ENCODE measurements at places on chromosomes 12 and 14.

DNA sequence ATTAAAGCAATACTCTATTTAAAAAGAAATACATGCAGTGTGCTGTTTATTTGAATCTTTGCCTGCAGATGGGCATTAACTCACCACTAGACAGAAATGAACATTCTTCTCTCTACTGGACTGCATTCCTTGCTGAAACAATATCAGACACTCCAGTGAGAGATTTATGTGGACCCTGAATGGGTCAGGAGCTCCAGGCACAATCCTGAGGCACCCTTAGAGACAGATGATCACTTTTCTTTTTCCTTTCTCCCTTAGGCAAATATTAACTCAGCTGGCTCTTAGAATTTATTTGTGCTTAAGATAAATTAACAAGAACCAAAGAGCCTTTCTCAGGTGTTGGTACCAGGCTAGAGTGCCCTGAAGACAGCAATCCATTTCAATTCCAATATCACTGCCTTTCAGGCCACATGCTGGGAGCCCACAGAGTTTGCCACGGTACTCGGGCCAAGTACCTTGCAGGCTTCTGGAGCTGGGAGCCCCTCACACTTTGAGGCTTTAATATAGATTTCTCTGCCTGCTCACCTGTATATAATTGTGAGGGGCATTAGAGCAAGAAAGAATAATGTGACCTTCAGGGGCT, 173.0 kb downstream of the EMP1 start:
- no peak for DNase-seq

GRCh38 chr12:118964988-118965387, 16.4 kb upstream of the SRRM4 start:
- DNase-seq: no peak

GRCh38 chr12:52300796-52301691, 9.7 kb upstream of the KRT81 start:
- DNase-seq: no peak

DNA sequence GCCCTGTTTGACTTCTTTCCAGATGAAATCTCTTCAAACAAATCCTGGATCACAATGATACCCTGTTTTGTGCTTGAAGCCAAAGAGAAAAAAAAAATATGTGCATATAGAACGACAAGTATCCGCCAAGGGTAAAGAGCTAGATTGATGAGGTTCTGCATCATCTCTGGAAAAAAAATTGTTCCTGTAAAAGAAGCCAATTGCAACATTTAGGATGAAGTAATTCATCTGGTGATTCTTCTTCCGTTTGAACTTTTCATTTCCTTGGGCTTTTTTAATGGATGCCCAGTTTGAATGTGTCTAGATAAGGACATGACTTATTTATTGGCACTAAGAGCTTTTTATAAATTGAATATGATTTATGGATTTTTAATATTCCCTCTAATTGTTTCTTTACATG, 38.1 kb upstream of the NPAS3 start:
- DNase-seq: no peak

DNA sequence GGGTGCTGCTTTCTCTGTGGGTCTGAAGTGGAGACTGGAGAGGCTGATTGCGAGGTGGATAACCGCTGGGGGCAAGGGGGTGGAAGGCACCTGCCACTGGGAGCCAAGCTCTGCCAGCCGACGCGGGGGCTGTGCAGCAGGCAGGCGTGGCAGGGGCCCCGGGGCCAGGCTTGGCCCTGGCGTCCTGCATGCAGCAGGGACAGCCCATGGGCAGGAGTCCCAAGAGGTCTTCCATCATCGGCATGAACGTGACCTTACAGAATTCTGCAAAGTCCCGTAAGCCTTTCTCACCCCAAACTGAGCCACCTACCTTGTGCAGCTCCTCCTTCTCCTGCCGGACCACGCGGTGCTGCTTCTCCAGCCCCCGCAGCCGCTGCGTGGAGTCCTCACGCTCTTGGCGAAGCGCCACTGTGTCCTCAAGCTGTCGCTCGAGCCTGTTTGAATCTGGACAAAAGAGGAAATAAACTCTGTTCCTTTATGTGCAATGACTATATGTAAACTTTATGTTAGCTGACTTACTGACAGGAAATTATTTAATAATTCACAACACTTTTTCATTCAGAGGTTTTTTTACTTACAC, 51.3 kb downstream of the AMN start:
- DNase-seq: no peak

DNA sequence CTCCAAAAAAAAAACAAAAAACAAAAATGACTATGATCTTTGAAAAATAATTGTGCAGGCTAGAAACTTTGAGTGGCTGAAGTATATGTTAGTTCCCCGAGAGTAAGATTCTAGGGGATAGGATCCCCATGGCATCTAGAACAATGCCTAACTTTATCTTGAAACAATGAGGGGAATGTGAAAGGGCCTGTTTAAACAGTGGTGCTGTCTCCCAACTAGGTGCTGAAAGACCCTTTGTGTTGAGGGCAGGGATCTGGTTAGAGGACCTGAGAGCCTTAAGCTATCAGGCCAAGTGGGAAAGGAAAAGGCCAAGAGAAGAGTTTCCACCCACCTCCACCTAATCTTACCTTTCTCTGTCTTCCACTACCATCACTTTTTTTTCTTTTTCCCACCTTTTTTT, 6.8 kb upstream of the YLPM1 start:
- DNase-seq: no peak

DNA sequence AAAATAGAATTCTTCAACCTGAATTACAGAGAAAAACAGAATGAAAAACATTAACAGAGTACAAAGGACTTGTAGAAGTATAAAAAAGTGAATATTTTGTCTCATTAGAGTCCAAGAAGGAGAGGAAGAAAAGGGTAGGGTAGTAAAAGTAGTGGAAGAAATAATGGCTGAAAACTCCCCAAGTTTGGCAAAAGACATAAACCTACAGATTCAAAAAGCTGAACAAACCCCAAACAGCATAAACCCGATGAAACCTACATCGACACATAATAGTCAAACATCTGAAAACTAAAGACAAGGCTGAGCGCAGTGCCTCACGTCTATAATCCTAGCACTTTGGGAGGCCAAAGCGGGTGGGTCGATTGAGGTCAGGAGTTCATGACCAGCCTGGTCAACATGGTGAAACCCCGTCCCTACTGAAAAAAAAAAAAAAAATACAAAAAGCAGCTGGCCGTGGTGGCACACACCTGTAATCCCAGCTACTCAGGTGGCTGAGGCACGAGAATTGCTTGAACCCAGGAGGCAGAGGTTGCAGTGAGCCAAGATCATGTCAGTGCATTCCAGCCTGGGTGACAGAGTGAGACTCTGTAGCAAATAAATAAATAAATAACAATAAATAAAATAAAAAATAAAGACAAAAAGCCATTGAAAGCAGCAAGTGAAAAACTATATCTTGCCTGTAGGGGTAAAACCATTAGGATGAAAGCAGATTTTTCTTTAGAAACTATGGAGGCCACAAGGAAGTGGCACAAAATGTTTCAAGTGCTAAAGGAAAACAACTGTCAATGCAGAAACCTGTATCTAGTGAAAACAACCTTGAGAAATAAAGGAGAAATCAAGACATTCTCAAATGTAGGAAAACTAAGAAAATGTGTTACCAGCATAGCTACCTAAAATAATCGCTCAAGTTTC, 11.4 kb downstream of the TIMM9 start:
- no peak for DNase-seq

- no peak for DNase-seq
Measured at GRCh38 chr14:26870096-26870495, 272.3 kb upstream of the NOVA1 start.

All from mucosa of descending colon (tissue), 3 donors.